Hair follicle dermal papilla cell (primary cell): ENCODE measurements at places on chromosomes 7 and 10. TPM values are rescaled to one million over a fixed set of nuclear protein-coding genes. Genes with fewer than 3 reads are reported as not detected.

FAM131B gene
- 1.3 and 1.8 TPM in 2 replicates for total RNA-seq

PRPS1L1 gene
- total RNA-seq, result not detected in 2 replicates

RAB18 gene
- total RNA-seq, result 52.8 and 58.1 TPM in 2 replicates

STK31 gene
- total RNA-seq, result under 0.01 TPM in 1 of 2 replicates, not detected in the other

MEOX2 gene
- total RNA-seq, result 4.5 and 7.6 TPM in 2 replicates

PNLIP gene
- not detected in 2 replicates for total RNA-seq

BICC1 gene
- 143 and 189 TPM in 2 replicates for total RNA-seq

PRSS37 gene
- total RNA-seq, result not detected in 2 replicates

SPDYE6 gene
- not detected in 2 replicates for total RNA-seq
